ENCODE measurements at places on chromosomes 5 and 9. TPM values are rescaled to one million over a fixed set of nuclear protein-coding genes. Genes with fewer than 3 reads are reported as not detected.

Gene PCDHGC3
- 35.6 TPM for total RNA-seq

Gene ANXA2R
- total RNA-seq, result 0.31 TPM

Gene DAB2
- total RNA-seq, result 23.4 TPM

Gene SMIM33
- total RNA-seq, result not detected

Gene FAT2
- 0.31 TPM for total RNA-seq

DNA sequence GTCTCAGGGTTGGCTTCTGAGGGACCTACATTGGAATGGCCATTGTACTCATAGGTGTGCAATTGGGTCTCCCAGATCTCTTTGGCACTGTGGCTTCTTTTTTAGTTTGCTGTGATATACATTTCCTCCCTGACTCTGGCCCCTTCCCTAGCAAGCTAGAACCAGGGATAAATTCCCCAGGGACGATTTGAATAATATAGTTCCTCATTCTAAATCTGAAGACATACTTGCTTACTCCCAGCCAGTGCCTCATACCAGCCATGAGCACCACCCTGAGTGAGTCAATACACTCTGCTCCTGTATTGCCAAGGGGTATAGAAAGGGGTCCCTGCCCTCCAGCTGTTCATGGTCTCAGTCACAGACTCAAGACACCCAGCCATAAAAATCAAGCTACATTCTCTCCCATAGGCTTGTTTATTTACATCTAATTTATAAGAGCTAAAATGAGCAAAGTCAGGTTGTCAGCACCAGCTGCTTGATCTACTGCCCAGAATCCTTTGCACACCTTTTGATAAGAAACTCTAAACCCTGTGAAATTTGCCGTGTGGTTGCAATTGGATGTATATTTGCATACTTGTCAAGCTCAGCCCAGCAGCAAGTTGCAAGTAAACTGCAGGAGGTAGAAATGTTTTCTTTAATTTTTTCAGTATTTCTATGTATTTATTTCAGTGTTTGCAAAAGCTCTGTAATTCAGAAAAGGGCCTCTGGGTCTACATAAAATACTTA is 219.9 kb upstream of the IRX1 start:
- DNase-seq, result no peak

- DNase-seq, result no peak
Observed at GRCh38 chr9:70616228-70616990, 202.0 kb upstream of the KLF9 start.

- no peak for DNase-seq
Observed at GRCh38 chr9:110192531-110193261, 15.3 kb downstream of the C9orf152 start.

DNA sequence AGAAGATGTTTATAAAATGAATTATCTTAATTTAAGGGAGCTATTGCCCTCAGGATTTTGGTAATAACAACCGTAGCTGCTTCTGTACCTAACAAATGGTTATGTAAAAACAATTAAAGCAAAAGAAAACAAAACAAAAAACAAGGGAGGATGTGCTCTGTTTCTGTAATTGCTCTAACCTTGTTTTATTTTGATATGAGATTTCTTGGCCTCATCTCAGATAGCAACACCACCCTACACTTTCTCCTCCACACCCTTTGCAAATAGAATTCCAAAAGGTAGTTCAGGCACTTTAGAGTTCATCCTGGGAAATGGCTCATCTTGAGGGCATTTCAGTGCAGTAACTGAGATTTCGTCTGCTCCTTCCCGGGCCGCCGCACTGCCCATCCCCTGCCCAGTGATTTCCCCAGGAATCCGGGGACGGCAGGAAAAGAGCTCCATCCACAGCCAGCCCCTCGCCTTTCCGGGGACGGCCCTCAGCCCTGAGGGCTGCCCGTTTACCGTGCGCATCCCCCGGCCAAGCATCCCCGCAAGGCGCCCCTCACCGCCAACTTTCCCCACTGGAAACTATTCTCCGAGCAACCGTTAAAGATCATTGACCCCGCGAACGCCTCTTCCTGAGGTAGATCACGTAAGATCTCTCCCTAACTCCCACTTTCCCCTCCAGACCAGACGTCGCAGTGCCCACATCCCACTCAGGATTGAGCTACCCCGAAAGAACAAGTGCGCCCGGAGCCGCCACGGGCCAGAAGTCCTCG is 1.2 kb downstream of the FNBP1 start:
- DNase-seq, result peak; percentile 35

DNA sequence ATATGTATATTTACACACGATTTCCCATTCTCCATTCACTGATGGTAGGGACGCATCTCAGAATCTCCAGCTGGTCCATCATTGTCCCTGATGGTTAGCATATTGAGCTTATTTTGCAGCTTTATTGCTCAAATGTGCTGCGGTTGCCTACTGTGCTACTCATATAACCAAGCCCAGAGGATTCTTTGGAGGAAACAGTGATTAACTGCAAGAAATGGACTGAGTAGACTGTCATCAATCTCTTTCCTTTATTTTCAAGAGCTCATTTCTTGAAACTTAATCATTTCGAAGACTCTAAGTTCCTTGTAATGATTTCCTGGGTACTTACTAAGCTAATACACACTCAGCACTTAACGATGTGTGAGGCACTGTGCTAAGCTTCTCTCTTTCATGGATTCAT is 119.0 kb downstream of the MAT2B start:
- DNase-seq, result no peak

DNA sequence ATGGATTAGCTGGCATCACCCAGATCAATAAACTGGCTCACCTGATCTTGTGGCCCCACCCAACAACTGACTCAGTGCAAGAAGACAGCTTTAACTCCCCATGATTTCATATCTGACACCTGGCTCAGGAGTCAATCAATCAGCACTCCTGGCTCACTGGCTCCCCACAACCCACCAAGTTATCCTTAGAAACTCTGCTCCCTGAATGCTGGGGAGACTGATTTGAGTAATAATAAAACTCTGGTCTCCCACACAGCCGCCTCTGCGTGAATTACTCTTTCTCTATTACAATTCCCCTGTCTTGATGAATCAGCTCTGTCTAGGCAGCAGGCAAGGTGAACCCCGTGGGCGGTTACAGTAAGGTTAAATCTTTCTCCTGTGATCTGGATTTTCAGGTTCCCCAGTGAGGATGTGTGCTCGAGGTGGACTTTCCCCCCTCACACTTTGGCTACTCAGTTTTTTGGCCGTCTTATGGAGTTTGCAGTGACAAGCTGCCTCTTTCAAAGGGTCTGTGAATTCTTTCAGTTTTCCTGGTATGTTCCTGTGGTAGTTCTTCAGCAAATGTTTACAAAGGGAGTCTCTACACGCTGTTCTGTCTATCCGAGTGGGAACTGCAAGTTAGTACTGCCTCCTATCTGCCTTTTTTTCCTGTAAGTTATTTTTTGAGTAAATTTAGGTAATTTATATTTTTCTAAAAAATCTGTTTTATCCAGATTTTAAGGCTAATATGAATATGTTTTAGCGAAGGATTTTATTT is 500.2 kb upstream of the NUDT12 start:
- DNase-seq, result no peak

- no peak for DNase-seq
Observed at GRCh38 chr9:94808926-94809700, 82.6 kb downstream of the AOPEP start.

- no peak for DNase-seq
Observed at GRCh38 chr9:19200229-19200628, 30.3 kb upstream of the DENND4C start.

DNA sequence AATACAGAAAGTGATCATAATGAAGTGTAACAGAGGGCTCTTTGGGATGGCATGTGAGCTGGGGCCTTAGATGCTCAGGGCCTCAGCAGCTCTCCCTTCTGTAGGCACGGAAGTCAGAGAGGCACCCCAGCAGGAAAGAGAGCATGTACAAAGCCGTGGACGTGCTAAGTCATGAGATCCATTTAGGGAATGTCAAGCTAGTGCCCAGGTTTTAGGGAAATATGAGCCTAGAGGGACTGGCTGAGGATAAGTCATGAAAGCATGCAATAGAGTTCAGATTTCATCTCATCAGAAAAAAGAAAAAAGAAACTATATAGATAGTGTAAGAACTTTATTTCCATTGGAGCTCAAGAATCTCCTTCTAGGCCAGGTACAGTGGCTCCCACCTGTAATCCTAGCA is 379.5 kb upstream of the KLF4 start:
- DNase-seq, result no peak

DNA sequence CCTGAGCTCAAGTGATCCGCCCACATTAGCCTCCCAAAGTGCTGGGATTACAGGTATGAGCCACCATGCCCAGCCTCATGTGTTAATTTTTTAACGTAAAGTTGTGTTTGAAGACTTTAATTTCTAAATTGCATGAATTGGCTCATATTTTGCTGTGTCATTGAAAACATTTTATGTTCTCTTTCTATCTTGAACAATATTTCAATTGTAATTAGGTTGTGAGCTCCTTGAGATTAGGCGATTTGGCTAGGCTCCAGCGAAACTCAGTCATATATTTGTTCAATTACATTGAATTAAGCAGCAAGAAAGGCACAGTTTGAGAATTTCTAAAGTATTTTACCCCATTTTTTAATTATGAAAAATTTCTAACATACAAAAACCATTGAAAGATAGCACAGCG is 34.0 kb downstream of the GAPVD1 start:
- DNase-seq, result no peak

DNA sequence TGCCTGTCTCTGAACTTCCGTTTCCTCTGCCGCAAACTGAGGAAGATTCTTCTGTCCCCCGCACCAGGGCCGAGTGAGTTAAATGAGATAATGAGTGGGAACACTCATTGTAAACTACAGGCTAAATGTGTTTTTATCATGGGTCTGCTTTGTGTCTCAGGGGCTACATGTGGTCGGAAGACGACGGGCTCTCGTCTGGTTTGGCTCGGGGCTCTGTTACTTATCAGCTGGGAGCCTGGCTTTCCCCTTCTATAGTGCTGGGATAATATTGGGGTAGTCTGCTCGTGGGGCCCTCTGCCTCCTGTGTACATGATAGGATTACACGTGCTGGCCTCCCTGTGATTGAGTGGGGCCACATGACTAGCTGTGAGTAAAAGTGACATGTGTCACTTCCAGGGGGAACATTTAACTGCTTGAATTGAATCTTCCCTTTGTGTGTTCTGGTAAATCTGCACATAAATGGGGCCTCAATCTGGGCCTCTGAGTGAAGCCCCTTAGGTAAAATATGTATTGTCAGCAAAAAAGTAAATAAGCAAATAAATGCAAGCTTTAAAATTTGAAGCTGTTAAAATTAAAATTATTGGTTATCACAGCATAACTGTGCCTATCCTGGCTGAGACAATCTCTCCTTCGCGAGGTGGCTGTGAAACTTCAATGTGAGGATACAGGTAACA is 86.9 kb upstream of the SH3PXD2B start:
- no peak for DNase-seq

DNA sequence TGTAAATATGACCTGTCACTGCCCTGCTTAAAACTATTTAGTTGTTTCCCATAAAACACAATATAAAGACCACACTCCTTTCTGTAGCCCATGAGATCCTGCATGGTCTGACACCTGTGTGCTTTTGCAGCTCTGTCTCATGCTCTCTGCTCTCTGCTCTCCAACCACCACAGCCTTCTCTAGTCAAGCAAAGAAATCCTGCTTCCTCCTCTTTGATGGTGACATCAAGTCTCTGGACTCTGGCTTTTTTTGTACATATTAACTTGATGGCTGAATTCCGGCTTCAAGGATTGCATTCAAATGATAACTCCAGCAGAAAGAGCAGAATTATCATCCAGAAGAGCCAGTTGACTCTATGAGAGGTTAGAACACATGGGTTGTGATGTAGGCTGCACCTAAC is 58.2 kb downstream of the CHSY3 start:
- no peak for DNase-seq

DNA sequence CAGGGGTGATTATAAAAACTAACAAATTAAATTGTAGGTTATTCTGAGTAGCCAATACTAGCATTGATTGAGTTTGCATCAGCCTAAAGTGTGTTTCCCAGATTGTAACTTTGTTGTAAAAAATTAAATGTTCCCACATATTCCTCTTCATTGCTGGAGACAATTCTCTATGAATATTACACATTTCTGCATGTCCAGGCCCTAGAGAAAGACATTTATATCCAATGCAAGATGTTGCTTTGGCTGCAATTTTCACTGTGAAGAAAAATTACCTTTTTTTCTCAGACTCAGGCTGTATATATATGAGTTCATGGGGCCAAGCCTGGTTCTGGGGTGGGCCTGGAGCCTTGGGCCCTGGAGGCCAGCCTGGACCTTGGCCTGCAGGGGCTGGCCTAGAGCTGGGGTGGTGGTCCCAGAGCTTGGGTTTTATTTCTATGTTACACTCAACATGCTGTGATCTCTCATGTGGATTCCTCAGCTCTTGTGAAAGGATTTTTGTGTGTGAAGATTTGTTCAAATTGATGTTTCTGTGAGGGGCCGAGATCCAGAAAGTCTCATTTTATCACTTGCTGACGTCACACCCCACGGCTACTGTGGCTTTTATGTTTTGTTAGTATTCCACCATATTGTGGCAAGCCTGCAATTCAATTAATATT is 232.5 kb downstream of the SPATA31A1 start:
- no peak for DNase-seq

DNA sequence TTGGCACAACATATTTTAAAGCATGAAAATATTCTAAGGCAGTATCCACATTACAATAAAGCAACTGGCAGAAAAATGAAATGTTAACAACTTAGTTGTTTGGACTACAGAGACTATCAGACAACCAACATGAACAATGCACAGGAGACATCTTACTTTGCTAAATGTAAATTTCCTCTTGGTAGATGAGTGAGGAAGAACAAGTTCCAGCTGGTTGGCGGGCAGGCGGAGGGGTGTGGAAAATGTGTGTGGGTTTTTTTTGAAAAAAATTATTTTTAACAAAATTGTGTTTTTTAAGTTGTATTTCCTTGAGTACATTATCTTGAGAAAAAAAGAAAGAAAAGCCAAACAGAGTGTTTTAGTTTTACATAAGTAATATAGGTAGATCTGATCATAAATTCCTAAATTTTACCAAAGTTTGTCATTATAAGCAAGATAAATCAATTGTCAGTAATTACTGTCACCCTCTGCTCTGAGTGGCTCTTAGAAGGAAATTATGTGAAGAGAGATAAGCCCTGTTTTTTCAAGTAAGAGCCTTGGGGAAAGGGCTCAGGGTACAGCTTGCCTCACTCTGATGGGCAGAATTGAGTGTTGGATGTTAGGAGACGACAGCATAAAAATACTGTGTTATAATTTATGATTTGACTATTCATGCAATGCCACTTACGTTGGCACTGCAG is 42.5 kb downstream of the TMEM167A start:
- DNase-seq, result no peak

GRCh38 chr5:134141331-134142050 is 27.0 kb downstream of the TCF7 start:
- DNase-seq, result no peak

Data from occipital lobe (tissue), 3 donors.